ENCODE measurements at places on chromosomes 2 and 18.

- DNase-seq = no peak
These were observed 347.6 kb upstream of the KCNJ3 start for GRCh38 chr2:154350911-154351310.

DNA sequence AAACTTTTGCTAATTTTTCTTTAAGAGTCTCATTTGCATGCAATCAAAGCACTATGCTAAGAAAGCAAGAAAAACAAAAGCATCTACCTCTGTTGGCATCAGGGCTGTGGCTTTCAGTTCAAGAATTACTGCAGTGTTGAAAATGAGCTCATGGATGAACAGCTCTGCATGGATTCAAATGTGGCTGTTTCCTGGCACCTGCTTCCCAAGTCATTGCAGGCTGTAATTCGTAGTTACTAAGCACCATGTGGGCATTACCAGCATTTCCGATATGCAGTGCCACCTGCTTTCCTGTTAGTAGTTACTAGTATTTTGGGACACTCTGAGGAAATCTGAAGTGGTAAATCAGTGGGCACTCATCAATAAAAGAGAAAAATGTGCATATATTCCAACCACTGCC is 37.8 kb upstream of the FAM110C start:
- DNase-seq = no peak

DNA sequence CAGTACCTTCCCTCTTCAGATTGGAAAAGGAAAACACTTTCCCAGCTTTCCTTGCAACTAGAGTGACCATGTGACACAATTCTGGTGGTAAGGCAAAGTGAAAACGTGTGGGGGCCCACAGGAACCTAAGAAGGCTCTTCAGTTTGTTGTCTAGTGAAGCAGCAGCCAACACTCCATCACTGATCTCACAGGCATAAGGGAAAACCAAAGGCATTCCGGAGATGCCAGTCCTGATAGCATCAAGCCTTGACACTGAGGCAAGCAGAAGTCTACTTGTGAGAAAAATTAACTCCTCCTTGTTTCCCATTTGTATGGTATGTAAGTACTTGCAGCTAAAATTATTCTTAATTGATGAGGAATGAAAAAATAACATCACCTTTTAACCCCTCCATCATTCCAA is 88.3 kb downstream of the ETAA1 start:
- DNase-seq = no peak

GRCh38 chr18:45325778-45326177 is 289.5 kb upstream of the SLC14A2 start:
- DNase-seq = no peak

DNA sequence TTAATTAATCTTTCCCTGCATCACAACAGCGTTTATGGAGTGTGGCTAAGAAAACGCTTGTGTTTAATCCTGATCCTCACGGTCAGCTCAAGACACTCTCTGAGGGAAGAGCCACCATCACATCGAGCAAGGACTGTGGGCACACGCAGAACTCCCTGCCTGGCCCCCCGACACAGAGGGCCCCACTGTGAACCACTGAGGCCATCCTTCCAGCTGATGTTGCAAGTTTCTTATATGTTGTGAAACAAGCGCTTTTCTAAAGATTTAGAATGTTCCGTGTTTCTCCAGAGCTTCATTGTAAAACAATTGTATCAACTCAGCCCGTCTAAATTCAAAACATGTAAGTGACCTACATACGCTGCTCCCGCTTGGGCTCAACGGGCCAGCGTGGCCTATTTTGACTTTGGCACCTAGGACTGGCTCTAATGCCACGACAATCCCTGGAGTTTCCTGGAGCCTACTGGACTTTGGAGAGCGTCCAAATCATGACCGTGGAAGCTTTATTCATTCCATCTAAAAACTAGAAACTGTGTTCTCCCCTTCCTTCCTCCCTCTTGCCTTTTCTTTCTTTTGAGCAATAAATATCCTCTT is 34.9 kb downstream of the SERPINE2 start:
- DNase-seq = peak; percentile 46

DNA sequence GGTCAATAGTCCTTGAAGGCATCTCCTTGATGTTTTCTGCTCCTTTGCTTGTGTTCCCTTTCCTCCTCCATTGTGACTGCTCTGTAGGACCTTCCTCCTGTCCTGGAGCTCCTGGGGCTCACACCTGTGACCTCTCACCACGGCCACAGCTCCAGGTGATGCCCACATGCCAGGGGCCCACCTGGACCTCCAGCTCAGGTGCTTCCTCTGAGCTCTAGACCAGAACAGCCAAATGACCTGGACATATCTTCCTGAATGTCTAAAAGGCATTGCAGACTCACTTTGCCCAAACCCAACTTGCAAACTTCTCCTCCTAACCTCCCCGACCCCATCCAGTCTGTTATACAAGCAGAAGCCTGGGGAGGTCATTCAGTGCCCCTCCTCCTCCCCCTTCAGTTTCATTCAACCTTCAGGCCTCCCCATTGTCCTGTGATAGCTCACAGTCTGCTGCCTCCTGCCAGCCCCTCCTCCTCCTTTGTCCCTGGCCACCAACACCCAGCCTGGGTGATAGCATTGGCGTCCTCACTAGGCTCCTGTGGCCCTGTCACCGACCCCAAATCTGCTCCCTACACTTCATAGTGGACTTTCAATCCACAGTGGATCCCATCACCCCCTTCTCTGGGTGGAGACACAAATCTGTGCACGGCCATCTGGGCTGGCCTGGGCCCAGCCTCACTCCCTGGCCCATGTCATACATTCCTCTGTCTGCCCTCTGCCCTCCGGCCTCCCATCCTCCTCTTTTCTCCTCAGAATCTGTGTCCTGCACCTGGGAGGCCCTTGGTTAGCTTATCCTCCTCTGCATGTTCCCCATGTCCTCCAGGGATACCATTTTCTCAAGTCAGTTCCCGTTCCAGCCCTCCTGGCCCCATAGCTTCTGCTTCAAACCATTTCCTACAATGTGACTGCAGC is 310.4 kb upstream of the HDAC4 start:
- no peak for DNase-seq

GRCh38 chr2:234881413-234882241 is 70.2 kb upstream of the SH3BP4 start:
- DNase-seq = peak; percentile 97

- no peak for DNase-seq
These were observed 41.4 kb downstream of the AOX1 start for GRCh38 chr2:200627110-200627770.

DNA sequence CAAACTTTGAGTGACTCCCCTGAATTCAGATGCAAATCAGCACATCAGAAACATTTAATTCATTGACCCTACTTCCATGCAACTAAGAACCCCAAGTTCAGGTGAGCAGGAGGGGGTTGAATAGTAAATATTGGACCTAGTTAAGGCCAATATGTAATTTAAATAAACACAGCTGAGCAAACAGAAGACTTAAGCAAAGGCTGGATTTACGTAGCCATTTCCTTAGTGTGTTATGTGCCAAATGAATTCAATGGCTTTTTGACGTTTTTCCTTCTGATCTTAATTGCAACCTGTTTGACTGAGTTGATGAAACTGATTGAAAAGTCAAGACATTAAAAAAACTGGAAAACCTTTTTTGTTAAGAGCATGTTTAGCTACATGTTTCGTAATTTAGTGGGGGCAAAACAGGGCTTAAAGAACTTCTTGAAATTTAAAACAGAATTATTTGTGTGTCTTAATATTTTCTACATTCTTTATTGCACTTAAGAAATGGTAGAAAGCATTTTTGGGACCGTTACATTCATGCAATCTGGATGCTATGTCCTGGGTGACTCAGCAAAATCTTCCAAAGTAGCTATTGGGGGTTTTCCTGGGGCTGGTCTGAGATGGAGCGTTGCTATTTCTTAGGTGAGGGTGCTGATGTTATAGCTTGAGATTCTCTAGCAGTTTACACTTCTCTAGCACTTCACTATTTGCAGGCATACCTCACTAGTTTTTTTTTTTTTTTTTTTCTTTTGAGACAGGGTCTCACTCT is 25.5 kb upstream of the KCNE4 start:
- no peak for DNase-seq

DNA sequence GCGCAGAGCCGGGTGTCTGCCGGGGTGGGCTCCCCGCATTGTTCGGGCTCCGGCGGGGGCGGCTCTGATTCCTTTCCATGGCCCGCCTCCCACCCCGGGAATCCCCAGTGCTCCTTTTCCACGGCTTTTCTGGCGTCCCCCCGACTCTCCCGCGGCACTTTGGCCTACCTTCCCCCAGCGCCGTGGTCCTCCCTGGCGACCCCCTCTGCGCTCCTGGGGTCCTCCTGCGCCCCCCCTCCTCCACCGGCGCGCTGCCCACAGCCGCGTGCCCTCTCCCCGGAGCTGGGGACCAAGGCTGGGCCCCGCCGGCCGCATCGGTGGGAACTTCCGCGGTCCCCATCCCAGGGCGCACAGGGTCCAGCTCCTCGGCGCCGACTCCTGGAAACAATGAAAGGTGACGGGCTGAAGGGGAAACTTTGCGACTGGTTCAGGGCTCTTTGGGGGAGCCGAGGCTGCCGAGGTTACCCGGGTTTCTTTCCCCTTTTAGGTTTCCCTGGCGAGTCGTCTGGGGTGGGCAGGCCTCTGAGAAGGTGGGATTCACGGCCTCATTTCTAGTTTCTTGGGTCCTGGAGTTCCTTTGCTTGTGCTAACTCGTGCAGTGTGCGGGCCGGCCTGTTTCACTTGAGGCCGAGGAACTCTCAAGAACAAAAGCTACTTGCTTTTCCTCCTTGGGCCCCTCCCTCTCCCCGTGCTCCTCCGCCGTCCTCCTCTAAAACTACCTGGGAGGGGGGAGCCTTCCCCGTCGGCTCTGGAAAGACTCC is 2.2 kb downstream of the TGIF1 start:
- peak; percentile 35 for DNase-seq

DNA sequence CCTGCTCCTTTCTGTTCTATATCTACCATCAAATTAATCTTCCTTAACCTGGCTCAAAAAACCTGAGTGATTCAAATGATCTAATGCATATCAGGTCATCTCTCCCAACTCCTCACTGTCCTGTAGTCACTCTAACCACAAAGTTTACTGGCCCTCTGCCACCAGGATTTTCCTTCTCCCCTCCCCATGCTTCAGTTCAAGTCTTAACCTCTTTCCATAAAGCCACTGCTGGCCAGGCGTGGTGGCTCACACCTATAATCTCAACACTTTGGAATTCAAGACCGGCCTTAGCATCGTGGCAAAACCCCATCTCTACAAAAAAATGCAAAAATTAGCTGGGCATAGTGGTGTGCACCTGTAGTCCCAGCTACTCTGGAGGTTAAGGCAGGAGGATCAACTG is 7.5 kb upstream of the SP3 start:
- DNase-seq = no peak

- no peak for DNase-seq
These were observed 157.2 kb upstream of the SLC1A4 start for GRCh38 chr2:64831977-64832328.

- no peak for DNase-seq
These were observed 132.9 kb downstream of the FTCDNL1 start for GRCh38 chr2:199718074-199718473.

DNA sequence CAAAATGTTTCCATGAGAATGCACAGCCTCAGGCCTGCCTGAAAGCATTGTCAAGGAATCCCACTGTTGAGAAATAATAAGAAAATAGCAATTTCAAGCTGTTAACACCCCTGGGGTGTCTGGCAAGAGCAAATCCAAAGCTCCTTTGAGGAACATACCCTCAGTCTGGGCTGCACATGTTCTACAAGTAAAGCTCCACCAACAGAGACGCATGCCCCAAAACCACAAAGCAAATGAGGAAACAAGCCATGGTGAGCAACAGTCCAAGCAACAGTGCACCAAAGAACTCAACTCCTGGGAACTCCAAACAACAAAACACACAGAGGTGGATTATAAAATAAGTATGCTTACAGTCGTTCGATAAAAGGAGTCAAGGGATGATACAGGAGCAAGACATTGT is 40.3 kb downstream of the CYP27C1 start:
- DNase-seq = peak; percentile 66

DNA sequence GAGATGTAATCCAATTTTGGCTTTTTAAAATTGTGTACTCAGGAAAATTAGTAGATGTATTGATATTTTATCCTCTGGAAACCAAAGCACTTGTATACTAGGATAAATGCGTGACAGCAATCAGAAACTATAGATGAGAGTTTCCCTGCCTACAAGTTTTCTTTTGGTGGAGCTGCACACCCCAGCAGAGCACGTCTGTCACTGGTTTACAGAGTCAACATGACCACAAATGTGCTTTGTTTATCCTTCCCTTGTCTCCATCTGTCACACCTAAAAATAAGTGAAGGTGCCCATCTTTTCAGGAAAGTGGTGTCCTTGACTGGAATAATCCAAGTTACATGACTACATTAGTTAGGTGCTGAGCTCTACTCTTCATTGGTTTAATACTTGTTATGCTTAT is 210.4 kb upstream of the DSEL start:
- DNase-seq = no peak

DNA sequence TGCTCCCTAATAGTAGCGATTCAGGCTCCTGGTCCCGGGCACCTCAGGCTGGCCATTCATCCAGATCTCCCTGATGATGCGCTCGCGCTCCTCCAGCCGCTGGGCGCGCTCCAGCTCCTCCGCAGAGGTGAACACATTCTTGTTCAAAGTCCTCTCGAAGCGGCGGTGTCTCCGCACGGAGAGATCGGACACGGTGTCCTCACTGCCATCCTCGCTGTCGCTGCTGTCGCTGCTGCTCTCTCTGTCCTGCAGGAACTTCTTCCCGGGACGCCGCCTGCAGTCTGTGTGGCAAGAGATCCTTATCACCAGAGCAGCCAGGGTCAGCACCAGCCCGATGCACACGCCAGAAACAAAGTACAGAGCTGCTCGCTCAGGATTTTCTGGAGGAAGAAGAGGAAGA is 67.5 kb downstream of the EVA1A start:
- no peak for DNase-seq

DNA sequence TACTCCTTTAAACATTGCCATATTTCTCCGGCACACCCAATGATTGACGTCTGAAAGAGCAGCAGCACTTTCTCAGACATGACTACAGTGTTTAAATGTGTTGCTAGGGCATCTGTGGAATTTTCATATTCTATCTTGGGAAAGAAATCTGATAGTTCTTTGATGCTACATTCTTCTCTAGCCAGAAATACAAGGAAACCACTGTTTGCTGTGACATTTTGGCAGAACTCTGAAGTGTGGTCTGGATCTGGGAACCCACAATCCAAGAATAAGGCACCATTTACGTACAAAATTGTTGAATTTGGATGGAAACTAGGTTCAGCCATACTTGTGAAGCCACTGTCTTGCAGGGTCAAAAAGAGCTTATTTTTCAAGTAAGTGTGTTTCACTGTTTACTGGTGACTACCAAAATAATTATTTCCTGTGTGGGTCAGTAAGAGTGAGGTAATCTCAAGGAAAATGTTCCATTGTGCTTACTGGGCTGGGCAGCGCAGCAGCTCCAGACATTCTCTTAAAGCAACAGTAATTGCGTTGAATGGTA is 21.3 kb upstream of the CD28 start:
- DNase-seq = no peak

GRCh38 chr18:4450065-4450658 is 4.9 kb downstream of the DLGAP1 start:
- no peak for DNase-seq

- DNase-seq = peak; percentile 50
These were observed 668 bp upstream of the ANKRD12 start for GRCh38 chr18:9135912-9136314.

GRCh38 chr2:218046238-218046637 is 22.8 kb upstream of the RUFY4 start:
- DNase-seq = peak; percentile 71
